GM12878 (cell line): ENCODE measurements at places on chromosomes 2 and 18. TPM values are rescaled to one million over a fixed set of nuclear protein-coding genes. Genes with fewer than 3 reads are reported as not detected.

Gene CMPK2
- polyA plus RNA-seq: 0.11 and 1.5 TPM in 2 replicates

DNA sequence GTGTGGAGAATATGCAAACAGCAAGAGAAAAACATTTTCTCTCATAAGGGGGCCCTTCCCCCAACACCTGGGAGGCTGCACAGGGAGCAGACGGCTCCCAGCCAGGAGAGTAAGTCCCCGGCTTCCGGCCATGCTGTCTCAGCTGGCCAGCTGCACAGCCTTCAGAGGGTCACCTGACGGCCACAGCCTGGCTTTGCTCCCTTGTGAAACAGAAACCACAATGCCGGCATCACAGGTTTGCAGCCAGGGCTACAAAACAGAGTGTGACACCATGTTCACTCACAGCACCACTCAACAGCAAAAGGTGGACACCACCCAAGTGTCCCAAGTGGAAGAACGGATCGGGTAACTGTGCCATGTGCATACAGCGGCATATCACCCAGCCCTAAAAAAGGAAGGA, 86.9 kb upstream of the GPC1 start:
- no peak for DNase-seq

DNA sequence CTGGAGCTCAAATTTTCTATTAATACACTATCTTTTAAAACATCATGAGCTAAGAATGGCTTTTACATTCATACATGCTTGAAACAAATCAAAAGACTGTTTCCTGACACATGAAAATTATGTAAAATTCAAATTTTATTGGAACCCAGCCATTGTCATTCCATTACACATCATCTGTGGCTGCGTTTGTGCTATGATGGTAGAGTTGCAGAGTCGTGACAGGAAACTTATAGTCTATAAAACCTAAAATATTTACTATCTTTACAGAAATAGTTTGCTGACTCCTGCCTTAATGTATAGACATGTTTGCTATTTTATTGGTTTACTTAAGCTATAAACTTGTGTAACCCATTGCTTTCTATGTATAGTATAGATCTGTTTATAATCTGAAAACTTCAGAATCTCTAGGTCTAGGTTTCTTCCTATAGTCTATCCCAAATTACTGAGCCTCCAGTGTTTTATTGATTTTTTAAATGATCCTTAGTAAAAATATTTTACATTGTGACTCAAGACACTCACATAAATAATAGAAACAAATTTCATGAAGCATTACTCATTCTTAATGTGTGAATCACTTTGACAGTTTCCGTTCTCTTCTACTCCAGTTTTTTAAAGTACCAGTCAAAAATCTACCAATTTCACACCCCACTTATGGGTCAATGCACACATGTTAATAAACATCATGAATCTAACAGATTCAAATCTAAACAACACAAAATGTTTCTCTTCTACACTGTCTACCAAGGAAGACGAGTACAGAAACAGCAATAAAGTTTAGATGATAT, 26.4 kb upstream of the MRPL19 start:
- DNase-seq: no peak

- DNase-seq: no peak
Observed at GRCh38 chr18:10010611-10011015, 96.8 kb downstream of the VAPA start.

DNA sequence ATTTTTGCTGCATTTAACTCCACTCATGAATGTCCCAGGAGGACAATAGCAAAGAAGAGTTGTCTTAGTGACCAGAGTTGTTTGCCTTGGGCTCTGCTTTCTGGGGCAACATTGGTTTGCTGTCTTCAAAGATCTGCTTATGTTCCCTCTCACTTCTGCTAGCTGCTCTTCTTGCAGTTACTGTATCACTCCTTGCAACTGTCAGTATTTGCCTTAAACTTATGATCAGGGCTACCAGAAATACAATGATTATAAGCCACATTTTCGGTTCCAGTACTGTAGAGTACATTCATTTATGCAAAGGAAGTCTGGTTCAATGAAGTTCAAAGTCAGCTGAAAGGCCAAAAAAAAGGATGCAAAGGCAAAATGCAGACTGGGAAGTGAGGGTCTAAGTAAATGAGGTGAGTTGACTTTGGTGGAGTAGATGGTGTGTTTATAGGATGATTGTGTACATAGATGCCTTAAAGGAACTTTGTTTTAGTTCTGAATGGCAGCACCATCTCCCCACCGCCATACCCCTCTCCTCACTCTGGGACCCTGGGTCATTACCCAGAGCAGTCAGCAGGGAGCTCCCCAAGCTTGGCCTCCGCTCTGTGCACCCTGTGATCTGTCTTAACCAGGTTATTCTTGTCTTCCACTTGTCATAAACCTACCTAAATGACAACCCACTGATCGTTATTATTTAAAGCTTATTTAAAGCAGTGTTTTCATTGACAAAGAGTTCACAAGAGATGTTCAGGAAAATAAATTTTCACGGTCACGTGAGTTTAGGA, 236.0 kb downstream of the DOK6 start:
- DNase-seq: no peak

- no peak for DNase-seq
Observed at GRCh38 chr2:113028112-113028511, 22.9 kb downstream of the IL36A start.

DNA sequence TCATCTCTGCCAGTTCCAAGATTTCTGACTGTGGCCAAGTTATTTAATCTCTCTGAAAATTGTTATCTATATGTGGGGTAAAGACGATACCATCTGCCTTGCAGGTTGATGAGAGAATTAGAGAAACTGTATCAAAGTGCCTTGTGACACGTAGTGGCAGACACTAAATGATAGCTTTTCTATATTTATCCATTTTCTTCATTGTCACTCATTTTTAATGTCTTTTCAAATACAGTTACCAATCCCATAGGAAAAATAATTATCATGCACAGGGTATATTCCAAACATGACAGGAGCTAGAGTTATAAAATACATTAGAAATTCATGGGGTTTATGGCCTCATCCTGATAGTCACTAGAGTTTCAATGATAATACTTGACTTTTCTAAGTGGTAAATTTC, 95.6 kb upstream of the NOL4 start:
- no peak for DNase-seq

GRCh38 chr2:127058246-127058953, 48.6 kb downstream of the BIN1 start:
- DNase-seq: no peak

Gene RAB6C
- polyA plus RNA-seq: not detected in 2 replicates
